Kidney (tissue), 22 donors: ENCODE measurements at places on chromosomes 11 and 22. TPM values are rescaled to one million over a fixed set of nuclear protein-coding genes. Genes with fewer than 3 reads are reported as not detected.

Gene SHISAL1
- 1.1 TPM for total RNA-seq

Gene ZBTB44
- 59.7 TPM for total RNA-seq

Gene PDE3B
- 7.4 TPM for total RNA-seq

Gene RANBP1
- 67.2 TPM for total RNA-seq

Gene GLB1L3
- total RNA-seq: 0.06 TPM

Gene OR4C3
- total RNA-seq: not detected

Gene RASL10A
- total RNA-seq: 1.2 TPM

Gene OR8J1
- not detected for total RNA-seq

Gene APOBEC3G
- 12.5 TPM for total RNA-seq

Gene MRGPRF
- 9.3 TPM for total RNA-seq

Gene AQP11
- 1.4 TPM for total RNA-seq
